Cerebellar nuclear complex (tissue), 1 donor: ENCODE measurements at places on chromosomes 1 and 21.

DNA sequence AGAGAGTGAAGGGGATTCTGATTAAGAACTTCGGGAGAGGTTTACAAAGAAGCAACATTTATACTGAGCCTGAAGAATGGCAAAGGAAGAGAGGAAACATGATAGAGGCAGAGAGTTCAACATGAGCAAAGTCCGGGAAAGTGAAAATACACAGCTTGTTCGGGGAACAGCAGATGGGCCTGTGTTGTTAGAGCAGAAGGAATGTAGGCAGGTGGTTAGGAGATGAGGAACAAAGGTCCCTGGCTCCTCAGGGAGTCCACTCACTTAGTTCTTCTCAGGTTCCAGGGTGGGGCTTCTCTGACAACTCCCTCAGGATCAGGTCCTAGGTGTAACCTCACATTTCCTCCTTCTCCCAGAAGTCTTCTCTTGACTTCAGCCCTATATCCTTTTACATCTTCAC lies 5.1 kb upstream of the ZNF326 start:
- DNase-seq = no peak

DNA sequence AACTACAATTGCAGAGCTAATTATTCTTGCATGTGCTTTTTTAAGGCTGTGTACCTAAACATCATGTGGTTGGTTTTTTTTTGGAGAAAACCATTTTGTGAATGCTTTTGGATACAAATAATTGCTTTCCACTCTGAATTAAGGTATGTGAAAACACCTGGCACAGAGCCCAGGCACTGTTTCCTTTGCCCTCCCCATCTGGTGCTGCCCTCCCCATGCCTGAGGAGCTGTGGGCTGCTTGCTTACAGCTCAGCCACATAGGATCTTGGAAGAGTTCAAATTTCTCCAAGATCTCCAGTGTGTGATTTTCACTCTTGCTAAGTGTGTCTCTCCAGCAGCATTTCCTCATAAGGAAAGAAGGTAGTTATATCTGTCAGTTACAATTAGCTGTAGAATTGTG lies 27.8 kb downstream of the DNM3 start:
- no peak for DNase-seq

DNA sequence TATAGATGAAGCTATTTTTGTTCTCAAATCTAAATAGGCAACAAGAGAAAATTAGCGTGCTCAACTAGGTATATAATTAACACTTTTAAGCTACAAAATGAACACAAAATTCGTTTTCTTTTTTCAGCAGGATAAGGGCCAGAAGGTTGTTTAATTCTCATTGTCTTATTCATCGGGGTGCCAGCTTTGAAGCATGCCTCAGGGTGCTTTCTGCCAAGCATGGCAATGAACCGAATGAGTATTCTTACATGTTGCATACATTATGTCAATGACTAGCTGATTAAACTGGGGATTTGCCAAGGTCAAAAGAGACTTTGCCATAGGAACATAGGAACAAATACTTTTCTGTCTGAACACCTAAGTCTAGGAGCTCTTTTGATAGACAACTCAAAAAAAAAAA lies 102.0 kb upstream of the MAP1LC3C start:
- no peak for DNase-seq

DNA sequence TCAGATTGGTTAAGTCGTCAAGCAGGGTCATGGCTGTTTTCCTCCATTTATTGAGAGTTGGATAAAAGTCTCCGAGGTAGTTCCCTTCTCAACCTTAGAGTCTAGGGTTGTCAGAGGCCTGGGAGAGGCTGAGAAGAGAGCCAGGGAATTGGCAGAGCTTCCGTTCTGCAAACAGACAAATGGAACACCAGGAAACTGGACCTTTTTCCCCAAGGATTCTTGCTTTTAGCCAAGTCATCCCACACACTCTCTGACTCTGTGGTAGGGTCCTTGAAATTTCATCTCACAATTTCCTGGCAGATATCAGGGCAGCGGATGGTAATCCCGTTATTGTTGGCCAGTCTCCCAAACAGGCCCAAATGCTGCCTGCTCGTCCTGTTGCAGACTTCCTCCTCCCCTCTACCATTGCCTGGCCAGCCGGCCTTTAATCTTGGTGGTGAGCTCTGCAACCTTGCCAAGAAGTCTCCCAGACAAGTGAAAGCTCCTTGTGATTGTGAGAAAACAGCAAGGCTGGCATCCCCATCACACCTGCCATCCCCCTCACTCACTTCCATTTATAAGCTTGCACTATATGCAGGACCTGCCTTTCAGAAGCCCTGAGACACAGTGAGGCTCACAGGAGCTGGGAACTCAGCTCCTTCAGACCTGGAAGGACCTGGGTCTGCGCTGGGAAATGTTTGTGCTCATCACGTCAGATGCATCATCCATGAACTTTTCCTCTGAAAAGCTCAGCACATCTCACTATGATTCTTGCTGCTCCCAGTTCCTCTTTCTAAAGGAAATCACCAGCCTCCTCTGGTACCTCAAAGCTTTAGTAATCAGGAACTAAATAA lies 13.7 kb upstream of the SRP9 start:
- DNase-seq = no peak

- no peak for DNase-seq
Observed at GRCh38 chr1:2412773-2413494, 570 bp upstream of the PEX10 start.

DNA sequence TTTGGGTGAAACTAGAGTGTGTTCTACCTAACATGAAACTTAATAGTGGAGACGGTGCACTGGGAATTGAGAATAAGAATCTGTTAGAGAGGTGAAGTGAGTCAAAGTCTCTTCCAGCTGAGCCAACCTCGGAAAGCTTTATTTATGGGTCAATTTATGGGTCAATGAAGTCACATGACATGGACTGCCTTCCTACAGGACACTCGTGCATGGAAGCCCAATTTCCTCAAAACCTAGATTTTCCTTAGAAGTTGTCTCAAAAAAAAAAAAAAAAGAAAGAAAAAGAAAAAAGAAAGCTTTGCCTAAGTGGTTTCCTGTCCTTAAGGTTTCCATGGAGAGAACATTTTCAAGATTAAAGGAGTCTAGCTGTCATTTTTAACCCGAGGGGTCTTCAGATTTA lies 26.7 kb downstream of the CACHD1 start:
- no peak for DNase-seq

DNA sequence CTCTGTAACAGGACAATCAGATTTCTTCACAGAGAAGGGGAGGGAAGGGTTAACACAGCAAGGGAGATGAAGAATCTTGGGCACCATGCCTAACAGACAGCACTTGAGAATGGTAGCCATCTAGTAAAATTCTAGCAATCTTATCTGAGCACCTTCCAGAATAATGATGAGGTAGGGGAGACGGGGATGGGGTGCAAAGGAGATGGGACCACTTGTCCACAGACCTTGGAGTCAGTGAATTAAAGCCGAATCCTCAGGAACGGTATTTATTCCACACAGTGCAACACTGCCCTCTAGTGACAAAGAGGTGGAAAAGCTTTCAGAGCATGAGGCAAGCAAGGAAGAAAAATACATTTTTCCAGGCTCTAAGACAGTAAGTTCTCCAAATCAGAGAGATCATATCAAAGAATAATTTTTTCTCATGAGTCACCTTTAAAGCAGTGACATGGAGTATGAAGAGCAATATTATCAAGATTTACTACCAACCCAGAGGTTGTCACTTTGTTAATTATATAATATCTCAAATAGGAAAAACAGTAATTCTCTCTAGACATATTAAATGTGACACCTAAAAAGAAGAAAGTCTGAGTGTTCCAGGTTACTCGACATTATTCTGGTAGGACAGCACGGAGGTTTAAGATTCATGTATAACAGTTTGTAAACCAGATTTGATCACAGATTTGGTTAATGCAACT lies 43.3 kb upstream of the LPAR3 start:
- DNase-seq = no peak

DNA sequence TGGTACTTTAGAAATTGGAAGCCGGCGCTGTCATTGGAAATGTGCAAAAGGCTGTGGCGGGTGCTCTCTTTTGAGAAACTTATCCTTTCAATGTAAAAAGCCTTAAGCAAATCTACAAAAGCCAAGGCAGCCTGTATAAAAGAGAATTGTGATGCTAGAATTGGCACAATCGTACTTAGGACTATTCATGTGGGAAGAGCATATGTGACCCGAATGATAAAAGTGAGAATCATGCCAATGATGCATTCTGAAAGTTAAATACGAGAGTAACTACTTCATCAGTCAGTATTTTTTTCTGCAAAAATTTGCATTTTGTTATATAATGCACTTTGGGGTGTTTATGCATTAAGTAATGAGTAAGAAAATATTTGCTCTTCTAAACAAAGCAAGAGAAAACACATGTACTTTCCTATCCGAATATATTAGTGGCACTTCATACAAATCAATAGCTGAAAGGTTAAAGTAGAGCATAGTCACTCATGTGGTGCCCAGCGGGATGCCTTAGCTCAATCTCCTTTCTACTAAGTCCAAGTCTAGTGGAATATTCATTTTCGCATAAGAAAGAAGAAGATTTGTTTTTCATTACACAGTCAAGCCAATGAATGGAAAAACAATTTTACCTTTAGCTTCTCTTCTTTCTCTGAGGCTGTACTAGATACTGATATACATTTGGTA lies 1256.6 kb upstream of the B3GALT2 start:
- no peak for DNase-seq

- DNase-seq = no peak
Observed at GRCh38 chr1:204883405-204883804, 12.7 kb downstream of the NFASC start.

DNA sequence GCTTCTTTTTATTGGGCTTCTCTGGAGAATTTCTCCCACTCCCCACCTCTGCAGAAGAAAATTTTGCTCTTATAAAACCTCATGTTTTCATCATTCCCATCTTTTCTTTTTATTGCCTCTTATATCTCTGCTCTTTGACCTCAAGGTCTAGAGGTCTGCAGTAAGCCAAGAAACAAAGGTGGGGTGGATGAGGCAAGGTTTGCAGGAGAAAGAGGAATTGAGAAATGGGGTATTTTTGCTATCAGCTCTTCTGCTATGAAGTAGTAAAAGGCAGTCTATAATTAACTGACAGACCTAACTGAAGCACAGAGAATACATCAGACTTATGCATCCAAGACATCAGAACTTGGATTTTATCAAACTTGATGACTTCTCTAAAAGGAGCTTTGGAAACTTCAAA lies 22.9 kb downstream of the SYT11 start:
- no peak for DNase-seq
